ENCODE measurements at places on chromosomes 5 and 9.

DNA sequence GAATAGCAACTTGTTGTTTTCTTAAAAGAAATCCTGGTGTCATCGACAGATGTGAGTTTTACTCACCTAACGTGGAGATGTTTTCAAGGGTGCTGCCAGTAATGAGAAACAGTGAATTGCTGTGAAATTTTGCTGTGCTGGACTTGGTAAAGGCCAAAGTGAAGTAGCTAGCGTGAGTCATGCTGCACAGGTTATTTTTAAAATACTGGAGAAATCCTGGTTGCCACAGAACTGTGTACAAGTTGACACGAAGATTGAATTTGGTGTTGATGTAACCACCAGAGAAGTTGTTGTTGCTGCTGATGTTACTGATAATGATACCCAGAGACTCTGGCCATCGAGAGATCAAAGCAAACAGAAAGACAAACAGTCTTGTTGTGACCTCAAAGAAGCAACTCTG, 187.9 kb upstream of the NFIL3 start:
- DNase-seq: no peak

- no peak for DNase-seq
Observed at GRCh38 chr9:112032009-112032408, 135.4 kb downstream of the UGCG start.

DNA sequence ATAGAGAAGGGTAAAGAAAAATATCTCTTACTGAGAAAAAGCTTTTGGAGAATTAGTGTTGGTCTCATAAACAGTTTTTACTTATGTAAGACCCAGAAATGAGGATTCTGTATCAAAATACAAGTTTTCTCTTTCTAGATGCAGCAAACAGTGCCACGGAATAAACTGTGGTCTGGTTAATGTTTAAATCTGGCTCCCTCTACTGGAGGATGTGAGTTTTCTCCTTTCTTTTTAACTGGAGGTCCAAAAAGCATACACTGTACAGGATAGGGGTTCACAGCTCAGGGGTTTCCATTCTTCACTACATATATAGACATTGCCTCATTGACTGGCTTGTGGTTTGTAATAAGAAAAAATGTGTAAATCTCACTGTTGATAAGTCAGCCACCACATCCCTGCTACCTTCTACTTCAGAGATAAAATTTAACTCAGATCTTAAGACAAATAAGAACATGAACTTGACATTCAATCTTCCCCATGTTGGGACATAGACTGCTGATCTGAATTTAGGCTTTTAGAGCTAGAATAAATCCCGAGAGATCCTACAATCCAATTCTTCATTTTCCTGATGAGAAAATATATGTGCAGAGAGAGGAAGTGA, 98.9 kb downstream of the CFAP95 start:
- no peak for DNase-seq

DNA sequence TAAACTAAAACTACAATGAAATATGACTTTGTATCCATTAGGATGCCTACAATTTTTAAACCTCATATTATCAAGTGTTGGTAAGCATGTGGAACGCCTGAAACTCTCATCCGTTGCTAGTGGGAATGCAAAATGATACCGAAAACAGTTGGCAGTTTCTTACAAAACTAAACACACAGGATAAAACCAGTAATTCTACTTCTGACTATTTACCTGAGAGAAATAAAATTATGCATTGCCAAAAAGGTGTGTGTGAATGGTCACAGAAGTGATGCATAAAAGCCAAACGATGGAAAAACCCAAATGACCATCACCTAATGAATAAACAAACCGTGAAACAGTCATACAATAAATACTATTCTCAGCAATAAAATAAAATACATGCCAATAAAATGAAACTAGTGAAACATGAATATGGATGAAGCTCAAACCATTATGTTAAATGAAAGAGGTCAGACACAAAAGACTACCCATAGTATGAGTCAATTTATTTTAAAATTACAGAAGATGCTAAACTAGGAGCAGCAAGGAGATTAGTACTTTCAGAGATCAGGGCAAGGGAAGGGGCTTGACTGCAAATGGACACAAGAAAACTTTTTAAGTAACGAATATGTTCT, 13.4 kb downstream of the AUH start:
- DNase-seq: no peak

Data from activated naive CD8-positive, alpha-beta T cell treated with anti-CD3 and anti-CD28 coated beads, Interleukin-2, amount 50 U/mL, for 16 hours (primary cell).